ENCODE measurements at places on chromosomes 12 and 14.

DNA sequence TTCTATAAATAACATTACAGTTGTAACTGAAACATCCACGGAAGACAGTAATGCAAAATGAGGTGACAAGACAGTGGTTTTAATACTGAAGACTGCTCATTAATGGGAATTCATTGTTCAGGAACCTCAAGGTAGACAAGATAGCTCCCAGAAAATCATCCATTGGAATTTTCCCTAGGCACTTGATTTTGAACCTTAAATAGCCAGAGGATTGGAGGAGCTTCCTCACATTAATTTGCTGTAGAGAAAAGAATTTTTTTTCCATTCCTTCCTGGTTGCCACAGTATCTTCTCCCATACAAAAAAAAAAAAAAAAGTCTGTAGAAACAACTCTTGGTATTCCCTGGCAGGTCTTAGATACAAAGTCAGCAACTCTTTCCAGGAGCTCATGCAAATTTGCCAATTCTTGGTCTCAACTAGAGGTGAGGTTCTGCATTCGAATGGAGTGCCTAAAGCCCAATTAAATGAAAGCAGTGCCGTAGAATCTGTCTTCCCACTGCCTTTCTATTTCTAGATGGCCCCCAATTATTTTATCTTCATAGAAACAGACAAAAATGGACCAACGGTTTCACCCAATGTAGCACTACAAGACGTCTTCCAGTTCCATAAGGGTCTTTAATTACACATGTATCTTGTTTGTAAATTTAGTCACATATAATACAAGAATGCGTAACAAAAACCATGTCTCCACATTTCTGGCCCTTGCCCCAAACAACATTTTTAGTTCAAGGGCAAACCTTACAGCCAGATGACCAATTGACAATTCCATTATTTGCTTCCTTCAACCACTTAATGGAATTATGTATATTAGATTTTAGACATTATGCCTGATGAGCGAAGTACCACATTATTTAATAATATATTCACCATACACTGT, 13.5 kb downstream of the SLC38A2 start:
- no peak for DNase-seq

GRCh38 chr12:120388691-120389481, 19.9 kb upstream of the MSI1 start:
- DNase-seq: peak; percentile 67

DNA sequence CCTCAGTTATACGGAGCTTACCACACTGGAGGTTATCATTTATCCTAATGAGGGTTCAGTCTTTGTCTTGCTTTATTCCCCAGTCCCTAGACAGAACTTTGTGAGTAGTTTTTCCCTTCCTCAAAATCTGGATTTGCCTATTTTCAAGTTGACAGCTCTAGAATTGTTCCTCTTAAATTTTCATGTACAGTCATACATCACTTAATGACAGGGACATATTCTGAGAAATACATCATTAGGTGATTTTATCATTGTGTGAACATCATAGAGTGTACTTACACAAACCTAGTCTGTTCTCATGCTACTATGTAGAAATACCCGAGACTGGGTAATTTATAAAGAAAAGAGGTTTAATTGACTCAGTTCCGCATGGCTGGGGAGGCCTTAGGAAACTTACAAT, 3.1 kb downstream of the PRKAB1 start:
- DNase-seq: no peak

DNA sequence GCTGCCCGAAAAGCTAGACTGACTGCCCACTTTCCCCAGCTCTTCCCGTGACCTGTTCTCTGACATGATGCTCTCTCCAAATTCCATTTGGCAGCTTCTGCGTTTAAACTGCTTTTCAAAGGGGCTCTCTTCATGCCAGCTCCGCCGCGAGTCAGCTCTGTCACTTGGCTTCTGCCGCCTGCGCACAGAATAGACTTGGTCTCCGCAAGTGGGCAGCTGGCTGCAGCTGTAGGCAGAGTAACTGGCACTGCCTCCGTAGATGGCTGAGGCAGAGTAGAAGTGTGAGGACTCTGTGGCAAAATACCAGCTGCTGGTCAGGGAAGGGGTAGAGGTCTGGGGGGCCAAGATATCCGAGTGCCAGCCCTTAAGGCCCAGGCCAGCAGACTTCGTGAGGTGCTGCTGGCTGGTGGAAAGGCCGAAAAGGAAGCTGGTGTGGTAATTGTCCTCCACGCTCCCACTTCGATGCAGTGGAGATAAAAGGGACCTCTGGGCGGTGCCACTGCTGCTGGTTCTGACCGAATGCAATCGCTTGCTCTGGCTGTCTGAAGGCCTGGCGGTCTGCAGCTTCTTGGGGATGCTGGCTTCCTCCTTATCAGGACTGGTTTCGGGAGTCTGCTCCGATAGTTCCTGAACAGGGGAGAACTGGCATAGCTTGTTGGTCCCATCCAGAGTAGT, 85.7 kb downstream of the DUSP16 start:
- no peak for DNase-seq

DNA sequence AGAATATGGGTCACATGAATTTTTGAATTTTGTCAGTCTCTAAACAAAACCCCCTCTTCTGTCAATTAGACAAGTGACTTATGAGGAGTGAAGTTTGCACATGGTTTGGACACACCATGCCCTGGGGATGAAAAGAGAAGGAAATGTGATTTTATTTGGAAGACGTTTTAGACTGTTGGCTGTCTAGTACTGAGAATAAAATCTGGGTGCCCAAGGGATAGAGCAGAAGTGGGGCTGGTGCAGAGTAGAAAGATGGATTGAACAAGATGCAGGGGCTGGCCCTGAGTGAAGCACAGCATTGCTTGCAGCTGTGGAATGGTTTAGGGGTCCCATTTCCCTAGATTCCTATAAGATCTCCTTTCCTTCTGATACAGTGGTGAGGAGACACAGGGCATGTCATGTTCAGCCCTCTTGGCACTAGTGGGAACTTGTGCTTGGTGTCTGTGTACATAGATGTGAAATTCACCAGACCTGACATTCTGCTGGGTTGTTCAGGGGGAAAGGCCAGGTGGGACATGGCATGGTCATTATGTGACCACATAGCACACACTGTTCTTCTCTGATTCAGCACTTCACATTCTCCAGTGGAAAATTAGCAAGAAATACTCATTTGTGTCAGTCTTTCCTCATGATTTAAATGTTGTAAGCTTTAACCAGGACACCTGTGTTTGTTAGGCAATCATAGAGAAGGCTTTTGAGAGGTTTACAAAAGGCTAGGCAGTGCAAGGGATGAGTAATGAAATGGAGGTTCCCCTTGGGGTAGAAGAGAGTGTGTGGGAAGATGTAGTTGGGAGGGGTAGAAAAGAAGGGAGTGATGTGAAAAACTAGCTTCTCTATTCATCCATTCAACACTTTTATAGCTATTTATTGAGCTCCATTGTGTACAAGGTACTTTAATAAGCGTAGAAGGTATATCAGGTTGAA, 202.3 kb upstream of the IGF1 start:
- no peak for DNase-seq

- DNase-seq: no peak
Observed at GRCh38 chr12:79885911-79886490, 48.9 kb downstream of the PPP1R12A start.

DNA sequence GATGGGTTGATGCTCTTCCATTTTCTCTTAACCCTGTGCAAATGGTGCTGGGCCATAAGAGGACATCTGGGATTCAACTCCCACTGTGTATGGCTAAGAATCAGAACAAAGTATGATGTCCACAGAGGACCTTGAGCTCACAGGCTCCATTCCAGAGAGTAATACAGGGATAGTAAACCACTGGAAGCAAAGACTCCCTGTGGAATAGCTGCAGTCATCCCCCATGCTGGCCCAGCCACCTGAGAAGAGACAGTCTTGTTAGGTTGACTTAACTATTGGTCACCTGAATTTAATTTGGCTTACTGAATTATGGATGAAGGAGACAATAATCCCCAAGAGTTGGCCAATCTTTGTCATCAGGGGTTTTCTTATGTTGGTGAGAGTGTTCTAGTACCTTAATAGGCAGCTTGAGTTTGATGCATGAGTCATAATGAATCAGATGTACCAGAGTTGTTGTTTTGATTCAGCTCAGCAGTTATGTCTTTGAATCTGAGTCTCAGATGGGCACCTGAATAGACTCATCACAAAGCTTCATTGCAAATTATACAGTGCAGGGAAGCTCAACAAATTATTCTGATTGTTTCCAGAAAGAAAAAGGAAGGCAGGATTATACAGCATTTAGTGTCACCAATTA, 122.7 kb downstream of the SSPN start:
- DNase-seq: no peak

- no peak for DNase-seq
Observed at GRCh38 chr12:92557422-92557724, 145.4 kb upstream of the PLEKHG7 start.

GRCh38 chr12:110501399-110501751, 536 bp downstream of the VPS29 start:
- DNase-seq: no peak

Data from islet precursor cell (in vitro differentiated cells).